ENCODE measurements at places on chromosomes 11 and 22. TPM values are rescaled to one million over a fixed set of nuclear protein-coding genes. Genes with fewer than 3 reads are reported as not detected.

Gene DDIAS
- polyA plus RNA-seq: 3.5 TPM

Gene SOX6
- polyA plus RNA-seq: 0.14 TPM

Gene MRPL40
- 22.0 TPM for polyA plus RNA-seq

Gene C11orf91
- polyA plus RNA-seq: 0.21 TPM

Gene APOBEC3B
- 19.9 TPM for polyA plus RNA-seq

Gene TNNI2
- not detected for polyA plus RNA-seq

Gene PGR
- polyA plus RNA-seq: not detected

Gene EHF
- not detected for polyA plus RNA-seq

Gene CCDC73
- not detected for polyA plus RNA-seq

Gene FGF3
- polyA plus RNA-seq: not detected

Gene RTL10
- polyA plus RNA-seq: 40.8 TPM

Gene UBXN1
- polyA plus RNA-seq: 105 TPM

Measured in endothelial cell of umbilical vein (primary cell).